ENCODE measurements at places on chromosomes 7 and 10. TPM values are rescaled to one million over a fixed set of nuclear protein-coding genes. Genes with fewer than 3 reads are reported as not detected.

GRCh38 chr10:80191589-80192270 is 13.6 kb downstream of the ANXA11 start:
- peak; percentile 31 for DNase-seq

DNA sequence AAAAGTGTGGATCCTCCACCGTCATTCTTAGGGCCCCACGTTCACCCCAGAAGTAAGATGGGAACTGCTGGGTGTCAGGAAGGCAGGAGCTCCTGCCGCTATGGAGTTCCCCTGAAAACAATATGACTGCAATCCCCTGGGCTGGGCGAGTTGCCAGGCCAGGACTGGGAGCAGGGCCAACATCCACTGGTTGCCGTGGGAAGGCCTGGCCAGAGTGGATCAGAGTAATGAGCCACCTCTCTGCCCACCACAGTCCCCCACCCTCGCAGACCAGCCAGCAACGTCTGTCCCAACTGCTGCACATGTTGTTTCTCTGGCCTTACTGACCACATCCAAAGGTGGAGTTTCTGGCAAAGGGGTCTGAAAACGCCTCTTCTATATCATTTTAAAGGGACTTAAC is 86.6 kb downstream of the STRA8 start:
- no peak for DNase-seq

DNA sequence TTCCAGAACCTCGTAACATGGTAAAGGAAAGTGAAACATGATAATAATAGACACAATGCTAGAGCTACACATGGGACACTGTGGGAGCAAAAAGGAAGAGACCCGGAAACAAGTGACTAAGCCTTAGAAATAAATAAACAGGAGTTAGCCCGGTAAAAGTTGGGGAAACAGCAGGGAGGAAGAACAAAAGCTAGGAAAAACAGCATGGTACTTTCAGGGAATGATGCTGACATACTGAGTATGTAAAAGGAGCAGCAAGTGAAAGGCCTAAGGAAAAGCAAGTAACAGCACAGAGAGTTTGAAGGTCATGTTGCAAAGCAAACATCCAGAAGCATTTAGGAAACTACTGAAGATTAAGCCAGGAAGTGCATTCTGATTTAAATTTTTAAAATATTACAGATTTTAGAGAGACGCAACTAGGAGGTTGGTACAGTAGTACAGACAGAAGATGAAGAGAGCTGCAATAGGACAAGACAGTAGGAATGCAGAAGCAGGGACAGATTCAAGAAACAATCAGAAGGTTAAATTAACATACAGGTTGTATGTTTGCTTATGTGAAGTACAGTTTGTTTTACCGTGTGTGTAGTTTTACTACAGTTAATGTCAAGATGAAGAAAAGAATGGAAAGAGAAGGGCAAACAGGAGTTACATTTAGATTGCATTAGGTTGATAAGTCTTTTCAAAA is 63.7 kb downstream of the ARHGAP12 start:
- no peak for DNase-seq

GRCh38 chr10:33332183-33333065 is 2.0 kb downstream of the NRP1 start:
- no peak for DNase-seq

GRCh38 chr10:132626761-132627665 is 89.4 kb downstream of the INPP5A start:
- no peak for DNase-seq

GRCh38 chr10:52599551-52600200 is 172.9 kb downstream of the MBL2 start:
- DNase-seq = no peak

- no peak for DNase-seq
Observed at GRCh38 chr7:2004841-2005725, 227.7 kb downstream of the MAD1L1 start.

GRCh38 chr7:71300086-71300485 is 168.1 kb downstream of the GALNT17 start:
- no peak for DNase-seq

DNA sequence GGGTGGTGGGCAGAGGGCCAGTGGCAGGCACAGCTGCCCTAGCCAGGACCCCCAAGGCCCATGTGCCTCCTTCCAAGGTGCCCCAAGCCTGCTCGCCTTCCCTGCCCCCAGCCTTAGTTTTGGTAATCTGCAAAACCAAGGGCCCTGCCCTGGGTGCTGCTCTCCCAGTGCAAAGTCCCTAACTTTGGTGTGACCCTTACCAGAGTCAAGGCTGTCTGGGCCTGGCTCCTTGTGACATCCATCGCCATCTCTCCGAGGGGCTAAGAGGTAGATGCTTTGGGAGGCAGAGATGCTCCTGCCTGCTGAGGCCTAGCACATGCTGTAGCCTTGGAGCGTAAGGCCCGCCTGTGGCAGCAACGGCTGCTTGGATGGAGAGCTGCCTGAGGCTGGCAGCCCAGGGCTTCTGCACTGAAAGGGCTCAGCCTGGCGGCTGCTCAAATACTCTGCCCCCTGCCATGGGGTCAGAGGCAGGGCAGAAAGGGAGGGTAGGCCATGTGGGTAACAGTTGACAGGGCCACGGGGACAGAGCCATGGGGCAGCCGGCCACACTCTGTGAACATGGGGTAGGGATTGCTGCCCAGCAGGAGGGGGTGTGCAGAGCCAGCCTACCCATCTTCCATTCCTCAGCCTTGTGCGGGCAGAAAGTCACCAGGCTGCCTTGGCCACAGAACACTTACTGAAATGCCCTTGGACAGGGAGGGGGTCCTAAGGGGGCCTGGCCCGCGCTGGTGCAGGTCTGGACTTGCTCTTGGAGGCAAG is 17.9 kb upstream of the MYL7 start:
- DNase-seq = no peak

GRCh38 chr10:84574102-84574501 is 245.7 kb downstream of the CCSER2 start:
- no peak for DNase-seq

- DNase-seq = peak; percentile 69
Observed at GRCh38 chr10:69639291-69640195, 9.5 kb downstream of the FAM241B start.

DNA sequence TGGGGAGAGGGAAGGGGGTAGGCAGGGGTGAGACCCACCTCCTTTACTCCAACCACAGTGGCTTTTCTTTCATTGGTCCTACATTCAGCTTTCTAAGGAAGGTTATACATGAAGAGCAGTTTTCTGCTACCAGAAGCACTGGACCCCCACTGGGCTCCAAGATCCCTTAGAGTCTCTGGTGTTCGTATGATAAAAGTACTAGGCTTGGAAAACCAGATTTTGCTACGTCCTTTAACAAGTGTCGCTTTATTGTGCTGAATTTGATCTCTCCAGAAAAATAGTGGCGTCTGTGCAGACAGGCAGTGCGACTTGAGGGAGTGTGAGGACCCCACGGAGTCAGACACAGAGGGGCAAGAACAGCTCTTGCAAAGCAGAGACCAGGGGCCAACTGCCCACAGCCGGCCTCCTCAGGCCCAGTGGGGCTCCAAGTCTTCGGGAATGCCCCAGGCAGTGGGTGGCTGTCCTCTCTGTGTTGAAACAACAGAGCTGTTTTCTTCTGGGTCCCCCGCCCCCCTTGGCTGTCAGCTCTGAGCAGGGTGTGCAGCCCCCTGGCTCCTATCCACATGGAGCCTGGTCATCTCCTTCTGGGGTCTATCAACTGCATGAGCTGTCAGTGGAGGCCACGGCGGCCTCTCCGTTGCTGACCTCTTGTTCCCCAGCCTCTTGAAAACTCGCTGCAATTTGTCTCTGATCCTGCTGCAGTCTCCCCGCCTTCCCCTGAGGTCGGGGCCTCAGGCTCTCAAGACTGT is 333.2 kb downstream of the RPS24 start:
- no peak for DNase-seq

DNA sequence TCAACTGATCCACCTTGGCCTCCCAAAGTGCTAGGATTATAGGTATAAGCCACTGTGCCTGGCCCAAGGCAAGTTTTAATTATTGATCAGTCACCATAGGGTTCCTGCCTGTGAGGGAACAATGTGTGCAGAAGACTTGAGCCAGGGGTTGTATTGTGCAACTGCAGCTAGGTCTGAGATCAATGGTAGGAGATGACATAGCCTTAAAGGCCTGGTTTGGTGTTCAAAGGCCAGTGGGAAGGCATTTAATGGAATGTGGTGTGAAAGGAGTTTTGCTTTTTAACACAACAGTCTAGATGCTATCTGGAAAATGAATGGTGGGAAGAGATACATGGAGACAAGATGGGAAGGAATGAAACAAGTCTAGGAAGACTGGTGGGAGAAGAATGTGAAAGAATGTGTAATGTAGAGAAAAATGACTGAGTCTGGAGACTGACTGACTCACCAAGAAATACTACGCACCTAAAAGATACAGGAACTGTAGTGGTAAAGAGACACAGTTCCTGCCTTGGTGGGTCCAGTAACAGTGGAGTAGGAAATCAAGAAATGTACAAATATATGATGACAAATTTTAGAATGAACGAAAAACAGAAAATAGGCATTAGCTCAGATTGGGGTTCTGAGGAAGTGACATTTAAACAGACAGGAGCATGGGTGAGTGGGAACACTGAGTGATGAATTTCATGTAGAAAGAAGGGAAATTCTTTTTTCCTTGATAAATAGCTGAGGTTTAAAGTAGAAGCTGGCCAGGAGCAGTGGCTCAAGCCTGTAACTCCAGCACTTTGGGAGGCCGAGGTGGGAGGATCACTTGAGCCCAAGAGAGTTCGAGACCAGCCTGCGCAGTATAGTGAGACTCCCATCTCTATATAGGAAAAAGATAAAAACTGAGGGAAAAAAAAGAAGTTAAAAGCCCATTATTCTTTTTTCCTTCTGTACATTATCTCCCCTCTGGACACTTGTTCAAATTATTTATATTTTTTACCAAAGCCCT is 9.4 kb downstream of the HNRNPF start:
- no peak for DNase-seq

- DNase-seq = no peak
Observed at GRCh38 chr7:1691601-1692514, 21.8 kb downstream of the ELFN1 start.

- DNase-seq = no peak
Observed at GRCh38 chr10:63563623-63564022, 42.4 kb downstream of the REEP3 start.

Gene MBL2
- not detected for total RNA-seq

Gene MKLN1
- total RNA-seq = 44.9 TPM

Gene RBM20
- 0.72 TPM for total RNA-seq

Gene TMEM270
- total RNA-seq = not detected

Gene ERLIN1
- 15.1 TPM for total RNA-seq

Gene PTN
- total RNA-seq = not detected

Gene SFTPA1
- not detected for total RNA-seq

Gene RAB19
- 17.5 TPM for total RNA-seq

Gene EBF3
- total RNA-seq = not detected

Gene ALOX5
- 4.0 TPM for total RNA-seq

Gene TMEM213
- not detected for total RNA-seq

Measured in activated T-cell treated with anti-CD3 and anti-CD28 coated beads, Interleukin-2, amount 50 U/mL, for 72 hours (primary cell).